ELF-1 (cell line): ENCODE measurements at places on chromosomes 2 and 18.

GRCh38 chr2:222305516-222306392 lies 7.0 kb upstream of the PAX3 start:
- peak; percentile 55 for DNase-seq

DNA sequence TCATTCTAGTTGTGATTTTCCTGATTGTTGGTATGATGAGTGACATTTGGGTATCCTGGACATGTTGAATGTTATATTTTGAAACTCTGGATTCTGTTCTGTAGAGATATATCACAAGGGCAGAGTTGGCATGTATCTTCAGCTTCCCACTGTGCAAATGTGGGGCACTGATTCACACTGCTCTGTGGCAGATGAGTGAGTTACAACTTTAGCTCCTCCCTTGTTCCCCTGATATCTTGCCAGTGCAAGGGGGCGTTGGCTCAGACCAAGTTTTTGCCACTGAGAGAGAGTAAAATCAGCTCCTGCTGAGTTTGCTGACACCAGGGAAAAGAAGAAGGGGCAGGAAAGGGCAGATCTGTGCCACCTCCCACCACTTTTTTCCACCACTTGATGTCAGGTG lies 199.6 kb upstream of the MMADHC start:
- no peak for DNase-seq

- peak; percentile 45 for DNase-seq
Measured at GRCh38 chr2:230660294-230661060, 52.2 kb upstream of the CAB39 start.

DNA sequence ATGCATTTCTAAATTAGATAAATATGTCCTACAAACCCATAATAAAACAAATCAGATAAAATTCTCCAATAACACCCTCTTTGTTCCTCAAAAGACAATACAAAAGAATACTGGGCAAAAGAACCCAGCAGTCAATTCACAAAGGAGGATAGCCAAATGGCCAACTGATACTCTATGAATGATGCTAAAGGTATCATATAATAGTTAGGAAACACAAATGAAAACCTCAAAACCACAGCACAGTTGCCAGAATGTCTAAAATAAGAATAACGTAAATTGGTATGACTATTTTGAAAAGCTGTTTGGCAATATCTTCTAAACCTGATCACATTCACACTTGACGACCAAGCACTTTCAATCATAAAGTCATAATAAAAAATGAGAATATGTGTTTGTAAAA lies 315.4 kb downstream of the CDH7 start:
- no peak for DNase-seq

DNA sequence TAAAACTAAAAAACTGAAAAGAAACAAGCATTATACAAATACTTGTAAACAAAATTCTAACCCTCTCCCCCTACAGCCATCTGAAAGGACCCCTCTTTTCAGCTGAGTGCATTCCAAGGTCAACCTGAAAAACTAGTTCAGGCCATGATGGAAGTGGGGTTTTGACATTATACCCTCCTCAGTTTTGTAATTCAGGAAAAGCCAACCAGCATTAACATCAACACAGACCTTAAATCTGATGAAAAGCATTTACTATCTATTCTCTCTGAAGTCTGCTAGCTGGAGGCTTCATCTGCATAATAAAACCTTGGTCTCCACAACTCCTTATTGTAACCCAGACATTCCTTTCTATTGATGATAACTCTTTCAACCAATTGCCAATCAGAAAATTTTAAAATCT lies 302.2 kb downstream of the CNTNAP5 start:
- DNase-seq: peak; percentile 30

DNA sequence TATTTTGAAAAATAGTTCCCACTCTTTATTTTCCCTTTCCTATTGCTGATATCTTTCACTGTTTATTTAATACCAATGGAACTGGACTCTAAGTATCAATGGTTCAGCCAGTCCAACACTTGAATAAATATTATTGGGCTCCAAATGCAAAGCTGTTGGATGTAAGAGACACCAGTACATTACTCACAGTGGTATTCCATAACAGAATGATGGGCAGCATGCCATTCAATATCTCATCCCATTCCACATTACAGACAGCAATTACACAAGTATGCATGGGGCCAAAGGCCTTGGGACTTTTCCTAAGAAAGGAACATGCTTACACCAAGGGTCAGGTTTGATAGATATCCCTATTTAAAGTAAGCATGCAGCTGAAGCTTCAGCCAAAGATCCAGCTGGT lies 231.9 kb downstream of the RND3 start:
- DNase-seq: no peak

DNA sequence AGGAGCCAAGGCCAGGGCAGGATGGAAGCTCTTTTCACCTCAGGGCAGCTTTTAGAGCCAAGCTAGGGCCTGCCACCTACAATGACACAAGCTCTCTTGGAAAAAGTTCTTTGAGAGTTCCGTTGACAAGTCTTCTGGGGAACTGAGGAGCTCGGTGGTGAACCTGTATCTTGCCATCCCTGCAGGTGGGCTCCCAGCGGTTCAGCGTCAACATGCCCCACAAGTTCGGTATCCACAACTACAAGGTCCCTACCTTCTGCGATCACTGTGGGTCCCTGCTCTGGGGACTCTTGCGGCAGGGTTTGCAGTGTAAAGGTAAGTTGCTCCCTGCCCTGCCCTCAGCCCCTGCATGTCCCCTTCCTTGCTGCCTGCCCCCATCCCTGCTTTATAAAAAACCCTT lies 312.8 kb upstream of the EPAS1 start:
- no peak for DNase-seq

- no peak for DNase-seq
Measured at GRCh38 chr2:7952046-7952745, 729.7 kb upstream of the ID2 start.

DNA sequence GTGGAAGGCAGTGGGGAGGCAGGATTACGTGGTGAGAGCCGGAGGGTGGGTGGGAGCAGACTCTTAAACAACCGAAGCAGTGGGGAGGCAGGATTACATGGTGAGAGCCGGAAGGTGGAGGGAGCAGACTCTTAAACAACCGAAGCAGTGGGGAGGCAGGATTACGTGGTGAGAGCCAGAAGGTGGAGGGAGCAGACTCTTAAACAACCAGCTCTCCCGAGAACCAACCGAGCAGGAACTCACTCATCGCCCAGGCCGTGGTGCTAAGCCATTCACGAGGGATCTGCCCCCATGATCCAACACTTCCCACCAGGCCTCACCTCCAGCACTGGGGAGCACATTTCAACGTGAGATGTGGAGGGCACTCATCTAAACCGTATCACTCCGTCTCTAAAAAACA lies 87.7 kb downstream of the RTP5 start:
- DNase-seq: no peak

DNA sequence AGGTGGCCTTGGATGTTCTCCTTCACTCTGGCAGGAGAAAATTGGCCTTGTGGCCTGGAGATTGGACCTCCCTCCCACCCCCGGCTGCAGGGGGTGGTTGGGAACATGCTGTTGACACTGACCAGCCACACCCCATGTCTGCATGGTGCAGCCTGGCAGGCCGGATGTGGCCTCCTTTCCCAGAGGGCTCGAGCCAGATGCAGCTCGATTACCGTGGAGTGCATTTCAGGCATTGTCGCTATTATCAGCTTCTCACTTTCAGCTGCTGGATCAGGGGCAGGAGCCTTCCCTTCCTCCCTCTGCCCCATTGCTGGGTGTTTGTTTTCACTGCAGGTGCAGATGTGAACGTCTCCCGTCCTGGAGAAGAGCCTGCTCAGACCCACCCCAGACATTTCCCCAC lies 211.0 kb upstream of the SIX2 start:
- no peak for DNase-seq

DNA sequence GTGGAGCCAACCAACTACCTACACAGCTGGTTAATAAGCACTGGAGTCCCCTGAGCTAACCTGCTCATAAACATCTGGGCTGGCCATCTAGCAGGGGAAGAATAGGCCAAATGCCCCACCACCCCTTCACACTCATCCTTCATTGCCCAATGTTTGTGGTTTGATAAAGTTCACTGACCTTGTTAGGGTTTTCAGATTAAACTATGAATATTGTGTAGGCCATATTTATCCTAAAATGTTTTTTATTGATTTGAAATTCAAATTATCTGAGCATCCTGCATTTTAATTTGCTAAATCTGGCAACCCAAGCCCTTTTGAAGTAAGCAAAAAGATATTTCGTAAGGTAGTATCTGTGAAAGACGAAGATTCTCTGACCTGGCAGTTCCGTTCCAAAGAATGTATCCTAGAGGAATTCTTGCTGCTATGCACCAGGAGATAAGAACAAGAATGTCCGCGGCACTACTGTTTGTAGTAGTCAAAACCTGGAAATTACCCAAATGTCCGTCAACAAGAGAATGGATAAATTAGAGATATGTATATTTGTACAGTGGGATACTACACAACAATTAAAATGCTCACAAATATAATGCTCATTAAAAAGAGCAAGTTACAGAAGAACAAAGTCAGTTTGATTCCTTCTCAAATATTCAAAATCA lies 5.8 kb upstream of the TLK1 start:
- DNase-seq: no peak

GRCh38 chr2:96241900-96242611 lies 23.7 kb downstream of the TMEM127 start:
- DNase-seq: no peak

GRCh38 chr2:172375251-172375650 lies 52.1 kb upstream of the ITGA6 start:
- no peak for DNase-seq
